ENCODE measurements at places on chromosomes 11 and 22.

GRCh38 chr11:6635082-6635932, 16.1 kb upstream of the TPP1 start:
- DNase-seq: no peak

- no peak for DNase-seq
These were observed 970 bp downstream of the CAT start for GRCh38 chr11:34439610-34440198.

GRCh38 chr22:25714739-25715138, 27.2 kb upstream of the MYO18B start:
- DNase-seq: no peak

- DNase-seq: no peak
These were observed 5.8 kb downstream of the SCUBE1 start for GRCh38 chr22:43337385-43337784.

GRCh38 chr22:41976070-41976901, 7.0 kb downstream of the SEPTIN3 start:
- peak; percentile 52 for DNase-seq

- DNase-seq: peak; percentile 32
These were observed 10.5 kb downstream of the TPST2 start for GRCh38 chr22:26579331-26579886.

GRCh38 chr22:21054714-21055563, 9.2 kb downstream of the LRRC74B start:
- DNase-seq: no peak

DNA sequence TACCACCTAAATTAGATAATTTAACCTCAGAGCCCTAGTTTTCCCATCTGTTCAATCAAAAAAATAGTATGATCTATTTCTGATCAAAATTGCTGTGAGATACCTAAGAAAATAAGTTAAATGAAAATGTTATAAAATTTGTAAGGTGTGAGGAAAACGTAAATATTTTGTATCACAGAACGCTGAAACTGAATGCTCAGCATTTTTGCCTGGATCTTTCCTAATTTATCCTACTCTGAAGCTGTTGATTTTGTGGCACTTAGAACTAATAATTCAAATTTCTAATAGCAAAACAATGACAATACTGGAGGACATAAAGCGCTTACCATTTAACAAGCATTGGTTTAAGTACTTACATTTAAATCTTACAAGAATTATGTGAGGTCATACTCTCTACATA, 674.2 kb downstream of the FAM181B start:
- DNase-seq: no peak

DNA sequence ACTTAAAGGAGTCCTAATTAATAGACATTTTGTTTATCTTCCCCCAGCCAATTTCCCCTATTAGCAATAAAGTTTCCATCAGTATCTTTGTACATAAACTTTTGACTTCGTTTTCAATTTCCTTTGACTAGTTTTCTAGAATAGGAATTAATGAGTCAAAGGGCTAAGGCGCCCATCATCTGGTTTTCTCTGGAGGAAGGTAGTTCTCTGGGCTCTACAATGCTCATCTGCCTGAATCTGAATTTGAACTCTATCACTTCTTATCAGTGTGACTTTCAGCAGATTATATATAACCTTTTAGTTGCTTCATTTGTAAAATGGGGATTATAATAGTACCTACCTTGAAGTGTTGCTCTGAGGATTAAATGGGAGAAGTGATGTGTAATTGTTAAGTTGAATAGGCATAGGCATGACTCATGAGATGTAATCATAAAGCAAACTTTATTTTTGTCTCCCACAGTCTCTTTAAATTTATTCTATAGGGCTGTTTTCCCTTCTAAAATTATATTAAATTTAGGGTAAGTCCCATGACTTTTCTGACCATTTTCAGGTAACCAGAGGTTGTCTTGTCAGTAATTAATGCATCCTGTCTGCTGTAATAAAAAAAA, 5.8 kb upstream of the TUB start:
- DNase-seq: no peak

- DNase-seq: no peak
These were observed 23.5 kb upstream of the TMEM123 start for GRCh38 chr11:102476069-102476468.

GRCh38 chr11:46597609-46598219, 3.9 kb upstream of the AMBRA1 start:
- DNase-seq: no peak

DNA sequence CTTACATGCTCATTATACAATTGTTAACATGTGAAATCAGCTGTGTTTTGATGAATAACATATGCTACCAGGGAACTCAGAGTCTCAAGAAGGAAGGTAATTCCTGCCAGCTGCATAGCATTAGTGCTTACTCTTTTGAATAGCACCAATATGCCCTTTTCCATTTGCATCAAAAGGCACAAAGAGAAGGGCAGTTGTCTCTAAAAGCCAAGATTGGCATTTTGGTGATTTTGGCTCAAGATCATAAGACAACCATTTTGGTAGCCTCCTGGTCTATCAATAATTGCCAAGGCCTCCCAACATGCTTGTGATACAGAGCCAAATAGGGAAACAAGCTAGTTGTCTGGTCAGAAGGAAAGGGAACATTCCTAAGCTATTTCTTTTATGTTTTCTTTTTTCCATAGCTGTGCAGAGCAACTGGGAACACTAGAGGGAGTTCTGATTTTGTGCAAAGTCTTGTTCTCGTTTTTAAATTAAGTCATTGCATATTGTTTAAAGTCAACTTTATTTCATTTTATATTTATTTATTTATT, 416.7 kb upstream of the CHORDC1 start:
- DNase-seq: no peak

DNA sequence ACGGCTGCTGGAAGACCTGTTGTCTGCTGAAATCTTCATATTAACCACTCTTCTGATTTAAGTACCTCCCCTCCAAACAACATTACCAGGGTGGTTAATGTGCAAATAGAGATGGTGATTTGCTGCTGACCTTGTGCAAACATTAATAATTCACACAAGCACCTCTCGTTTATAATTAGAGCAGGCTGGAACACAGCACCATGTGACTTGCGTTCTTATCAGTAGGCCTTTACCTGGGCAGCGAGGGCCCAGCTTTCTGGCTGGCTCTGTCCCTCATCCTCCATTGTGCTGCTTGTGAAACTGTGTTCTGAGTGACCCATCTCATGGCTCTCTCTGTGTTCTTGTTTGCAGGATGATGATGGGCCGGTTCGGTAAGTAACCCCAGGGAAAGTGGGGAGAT, 41.0 kb upstream of the PARVG start:
- no peak for DNase-seq

DNA sequence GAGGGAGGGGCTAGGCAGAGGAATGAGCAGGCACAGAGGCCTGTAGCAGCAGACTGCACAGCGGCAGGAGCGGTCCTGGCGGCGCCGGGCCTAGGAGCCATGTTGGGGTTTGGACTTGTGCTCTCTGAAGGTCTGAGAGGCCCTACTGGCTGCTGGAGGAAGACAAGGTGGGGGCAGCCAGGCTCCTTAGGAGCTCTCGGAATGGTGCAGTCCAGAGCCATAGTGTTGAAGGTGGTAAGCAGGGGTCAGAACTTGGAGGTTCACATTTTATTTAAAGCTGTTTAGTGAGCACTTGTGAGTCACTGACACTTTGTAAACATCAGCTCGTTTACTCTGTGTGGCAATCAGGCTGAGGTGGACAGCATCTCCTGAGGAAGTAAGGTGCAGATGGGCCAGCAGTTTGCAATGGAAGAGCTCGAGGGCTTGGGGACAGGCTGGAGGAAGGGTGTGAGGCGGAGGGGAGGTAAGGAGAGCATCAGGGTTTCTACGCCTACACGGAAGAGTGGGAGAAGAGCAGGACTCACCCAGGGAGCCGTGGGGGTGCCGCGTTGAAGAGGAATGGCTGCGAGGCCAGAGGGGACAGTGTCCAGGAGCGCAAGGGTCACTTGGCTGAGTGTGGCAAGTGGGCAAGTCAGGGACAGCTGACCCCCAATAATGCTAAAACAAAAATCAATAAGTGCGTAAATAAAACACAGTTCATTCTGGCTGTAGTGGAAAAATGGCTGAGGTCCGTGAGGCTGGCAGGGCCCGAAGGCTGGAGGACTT, 10.0 kb upstream of the TMEM191C start:
- DNase-seq: no peak

DNA sequence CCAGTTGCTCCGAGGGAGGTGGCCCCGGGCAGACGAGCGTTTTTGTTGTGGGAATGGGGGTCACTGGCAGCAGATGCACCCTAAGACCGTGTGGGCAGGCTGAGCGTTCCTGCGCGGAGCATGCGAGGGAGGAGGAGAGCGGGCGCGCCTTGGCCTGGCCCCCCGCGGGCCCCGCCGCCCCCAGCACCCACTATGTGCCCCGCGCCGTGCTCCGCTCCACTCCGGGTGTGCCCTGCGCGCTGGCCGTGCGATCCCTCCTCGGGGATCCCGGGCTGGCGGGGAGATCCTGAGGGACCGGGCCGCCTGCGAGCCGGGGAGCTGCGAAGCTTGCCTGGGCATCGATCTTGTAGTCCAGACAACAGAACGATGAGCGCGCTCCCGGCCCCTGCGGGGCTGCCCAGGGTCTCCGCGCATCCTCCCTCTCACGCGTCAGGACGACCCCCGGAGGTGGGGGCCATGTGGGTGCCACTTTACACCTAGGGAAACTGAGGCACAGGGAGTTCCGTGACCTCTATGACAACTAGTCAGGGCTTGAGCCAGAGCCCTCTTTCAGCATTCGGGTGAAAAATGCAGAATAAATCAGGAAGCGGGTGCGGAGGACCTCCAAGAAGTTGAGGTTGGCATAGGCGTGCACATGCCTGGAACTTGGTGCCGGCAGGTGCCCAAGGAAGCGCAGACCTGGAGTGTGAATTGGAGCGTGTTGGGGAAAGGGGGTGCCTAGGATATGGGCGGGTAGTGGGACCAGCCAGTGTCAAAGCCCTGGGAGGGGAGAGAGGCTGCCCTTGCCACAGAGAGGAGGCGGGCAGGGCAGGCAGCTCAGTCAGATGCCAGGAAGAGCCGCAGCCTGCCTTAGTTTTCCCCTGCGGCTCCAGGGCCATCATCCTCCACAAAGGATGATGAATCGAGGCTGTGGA, 1.3 kb upstream of the KMT5B start:
- DNase-seq: no peak

- no peak for DNase-seq
These were observed 7.9 kb downstream of the LRRC75B start for GRCh38 chr22:24584871-24585411.

DNA sequence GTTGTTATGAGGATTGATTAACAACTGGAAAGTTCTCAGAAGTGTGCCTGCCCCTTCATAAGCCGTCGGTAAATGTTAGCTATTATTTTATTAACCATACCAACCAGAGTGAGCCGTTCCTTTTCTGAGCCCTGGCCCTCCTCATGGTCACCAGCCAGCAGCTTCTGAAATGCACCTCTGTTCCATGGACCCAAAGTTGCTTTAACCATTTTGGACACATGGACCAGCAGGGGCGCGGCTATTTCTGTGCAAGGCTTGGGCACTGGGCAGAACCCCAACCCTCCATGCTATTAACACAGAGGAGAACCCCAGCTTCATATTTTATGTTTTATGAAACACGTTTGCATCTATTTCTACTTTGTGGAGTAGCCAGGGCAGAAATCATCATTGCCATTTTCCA, 18.6 kb upstream of the SCGB1A1 start:
- no peak for DNase-seq

- no peak for DNase-seq
These were observed 379.5 kb downstream of the ETS1 start for GRCh38 chr11:128207861-128208321.

GRCh38 chr11:44716256-44716655, 10.5 kb upstream of the TSPAN18 start:
- DNase-seq: no peak

DNA sequence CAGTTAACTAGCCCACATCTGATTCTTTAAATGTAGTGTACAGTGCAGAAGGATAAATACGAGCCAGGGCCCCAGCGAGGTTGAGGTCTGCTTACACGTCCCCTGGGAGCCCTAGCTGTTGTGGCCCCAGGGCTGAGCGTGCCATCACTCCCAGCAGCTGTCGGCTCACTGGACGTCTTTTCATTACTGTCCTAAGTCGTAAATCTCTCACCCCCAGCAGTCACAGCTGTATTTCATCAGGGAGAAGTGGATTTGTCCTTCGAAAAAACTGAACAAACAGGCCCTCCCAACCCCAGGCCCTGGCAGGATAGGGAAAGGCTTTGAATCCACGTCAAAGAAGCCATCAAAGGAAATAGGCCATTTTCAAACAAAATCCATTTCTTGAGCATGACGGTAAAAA, 110.4 kb upstream of the CSNK2A3 start:
- no peak for DNase-seq

DNA sequence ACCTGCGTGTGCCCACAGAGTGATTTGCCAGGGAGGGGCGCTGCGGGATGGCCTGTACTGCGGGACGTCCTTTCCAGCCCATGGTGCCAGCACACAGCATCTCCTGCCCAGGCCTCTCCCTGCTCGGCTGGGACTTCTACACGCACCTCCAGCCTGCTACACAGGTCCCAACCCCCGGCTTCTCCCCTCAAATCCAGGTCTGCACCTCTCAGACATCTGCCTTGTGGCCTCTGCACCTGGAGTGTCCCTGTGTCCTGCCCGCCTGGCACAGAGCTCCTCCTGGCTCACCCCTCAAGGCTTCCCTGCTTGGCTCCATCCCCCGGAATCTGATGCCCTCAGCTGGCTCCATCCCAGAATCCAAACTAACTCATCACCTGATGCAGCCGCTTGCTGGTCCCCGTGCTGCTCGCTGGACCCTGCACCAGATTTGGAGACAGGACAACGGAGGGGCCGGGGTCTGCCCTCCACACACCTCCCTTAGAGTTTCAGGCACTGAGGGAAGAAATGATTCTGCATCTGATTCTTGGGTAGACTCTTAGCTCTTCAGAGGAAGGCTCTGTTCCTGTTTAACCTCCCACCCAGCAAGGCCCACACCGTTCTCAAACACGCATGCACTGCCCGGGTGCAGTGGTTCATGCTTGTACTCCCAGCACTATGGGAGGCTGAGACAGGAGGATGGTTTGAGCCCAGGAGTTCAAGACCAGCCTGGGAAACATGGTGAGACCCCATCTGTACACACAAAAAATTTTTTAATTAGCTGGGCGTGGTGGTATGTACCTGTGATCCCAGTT, 4.0 kb upstream of the LSP1 start:
- no peak for DNase-seq

- no peak for DNase-seq
These were observed 24.8 kb downstream of the PAK1 start for GRCh38 chr11:77449060-77449521.

- no peak for DNase-seq
These were observed 810.7 kb downstream of the TBC1D22A start for GRCh38 chr22:47573141-47573540.

DNA sequence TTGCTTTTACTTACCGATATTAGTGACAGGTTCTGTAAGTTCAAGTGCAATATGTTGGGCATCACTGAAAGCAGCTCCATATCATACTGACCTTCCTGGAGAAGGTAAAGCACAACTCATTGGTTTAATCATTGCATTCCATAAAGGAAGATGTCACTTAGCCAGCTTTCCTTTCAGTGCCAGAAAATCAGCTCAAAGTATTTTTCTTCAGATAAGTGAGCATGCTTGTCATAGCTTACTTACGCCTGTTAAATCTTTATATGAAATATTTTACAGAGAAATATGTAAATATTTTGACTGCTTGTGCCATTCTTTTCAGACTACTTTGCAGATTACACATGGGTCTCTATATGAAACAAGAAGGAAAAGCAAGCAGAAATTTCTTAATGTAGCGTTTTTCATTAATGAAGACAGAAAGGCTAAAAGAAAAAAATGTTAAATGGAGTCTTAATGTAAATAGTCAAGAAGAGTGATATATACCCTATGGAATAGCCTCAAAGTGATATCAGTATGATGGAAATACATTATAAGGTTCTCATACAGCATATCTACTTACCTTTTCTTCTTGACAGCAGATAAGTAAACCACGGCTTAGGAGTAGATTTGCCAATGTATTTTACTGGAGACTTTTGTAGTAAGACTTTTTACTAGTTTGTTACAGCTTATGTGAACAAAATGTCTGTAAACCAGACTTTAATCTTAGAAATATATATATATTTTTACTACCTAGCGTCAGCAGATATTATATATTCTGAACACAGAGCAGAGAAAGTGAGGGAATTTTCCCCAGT, 649.7 kb downstream of the METTL15 start:
- DNase-seq: no peak

All from stimulated activated CD4-positive, alpha-beta T cell treated with anti-CD3 and anti-CD28 coated beads, Interleukin-1b, Interleukin-23, amount 100 ng/mL, for 4 hours (primary cell).